ENCODE measurements at places on chromosomes 11 and 22.

- no peak for DNase-seq
Observed at GRCh38 chr22:44437216-44438055, 60.6 kb downstream of the RTL6 start.

DNA sequence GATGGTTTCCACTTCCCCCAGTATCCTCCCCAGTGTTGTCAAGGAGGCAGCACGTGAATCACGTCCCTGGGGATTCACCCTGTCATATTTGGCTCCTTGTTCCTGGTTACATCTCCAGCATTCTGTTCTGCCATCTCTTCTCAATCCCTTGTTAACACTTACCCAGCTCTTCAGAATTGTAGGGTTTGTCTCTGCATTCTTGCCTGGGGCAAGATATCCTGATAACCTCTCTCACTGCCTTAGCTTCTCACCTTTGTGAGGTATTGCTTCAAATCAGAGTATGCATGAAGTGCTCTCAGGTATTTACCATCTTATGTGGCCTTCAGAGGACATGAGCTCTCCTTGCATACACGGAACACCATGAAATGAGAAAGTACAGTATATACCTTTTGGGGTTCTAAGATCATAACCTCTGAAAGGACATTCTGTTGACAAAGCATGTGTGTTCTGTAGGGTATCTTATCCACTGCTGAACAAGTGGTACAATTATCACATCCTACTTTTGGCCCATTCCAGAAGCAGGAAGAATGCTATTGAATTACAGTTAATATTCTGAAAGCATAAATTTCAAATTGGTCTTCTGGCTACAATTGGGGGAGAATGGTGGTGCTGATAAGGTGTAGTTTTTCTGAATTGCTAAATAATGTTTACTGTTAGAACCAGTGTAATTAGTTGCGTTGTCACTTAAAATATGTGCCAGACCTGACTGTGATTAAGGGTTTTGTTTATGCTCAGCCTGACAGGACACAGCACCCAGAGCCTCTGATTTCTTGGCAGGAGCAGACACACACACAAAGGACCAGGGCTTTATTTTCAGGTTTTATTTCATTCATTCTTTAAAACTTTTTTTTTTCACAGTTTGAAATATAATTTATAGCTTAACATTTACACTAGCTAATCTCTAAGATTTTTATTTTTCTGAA lies 32.7 kb downstream of the VSTM5 start:
- no peak for DNase-seq

DNA sequence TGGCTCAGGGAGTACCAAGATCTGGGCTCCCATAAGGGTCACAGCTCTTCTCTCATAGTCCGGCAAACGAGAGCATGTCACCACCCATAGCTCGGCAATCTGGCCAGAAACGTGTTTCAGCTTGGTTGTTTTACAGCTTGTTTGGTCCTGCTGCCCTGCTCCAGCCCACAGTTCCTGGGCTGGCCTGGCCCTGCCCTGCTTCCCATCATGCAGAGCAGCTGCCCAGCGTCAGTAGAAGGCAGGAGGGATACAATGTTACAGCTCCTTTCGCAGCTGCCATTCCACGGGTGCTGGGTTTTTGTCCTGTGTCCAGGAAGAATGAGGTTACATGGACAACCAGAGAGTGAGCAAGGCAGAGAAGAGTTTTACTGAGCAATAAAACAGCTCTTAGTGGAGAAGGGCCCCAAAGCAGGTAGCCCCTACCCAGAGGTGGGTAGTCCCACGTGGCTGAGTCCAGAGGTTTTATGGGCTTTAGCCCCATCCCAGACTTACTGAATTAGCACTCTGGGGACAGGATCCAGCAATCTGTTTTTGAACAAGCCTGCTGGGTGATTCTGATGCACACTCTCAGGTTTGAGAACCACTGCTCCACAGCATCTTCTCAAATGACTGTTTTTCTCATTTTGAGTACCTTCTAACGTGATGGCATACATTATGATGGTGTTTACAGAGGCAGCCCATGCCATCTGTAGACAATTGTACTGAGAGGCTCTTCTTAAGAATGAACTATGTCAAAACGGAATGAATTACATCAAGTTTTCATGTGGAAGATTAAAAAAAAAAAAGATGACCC lies 5.8 kb upstream of the MS4A18 start:
- DNase-seq: no peak

GRCh38 chr11:33692541-33692940 lies 8.1 kb downstream of the C11orf91 start:
- no peak for DNase-seq

GRCh38 chr11:16989554-16989953 lies 24.7 kb downstream of the PLEKHA7 start:
- DNase-seq: no peak
